Upper lobe of right lung (tissue), 1 donor: ENCODE measurements at places on chromosomes 13 and 19. TPM values are rescaled to one million over a fixed set of nuclear protein-coding genes. Genes with fewer than 3 reads are reported as not detected.

The MAST1 gene
- total RNA-seq = not detected

The ZNF888 gene
- 9.1 TPM for total RNA-seq

DNA sequence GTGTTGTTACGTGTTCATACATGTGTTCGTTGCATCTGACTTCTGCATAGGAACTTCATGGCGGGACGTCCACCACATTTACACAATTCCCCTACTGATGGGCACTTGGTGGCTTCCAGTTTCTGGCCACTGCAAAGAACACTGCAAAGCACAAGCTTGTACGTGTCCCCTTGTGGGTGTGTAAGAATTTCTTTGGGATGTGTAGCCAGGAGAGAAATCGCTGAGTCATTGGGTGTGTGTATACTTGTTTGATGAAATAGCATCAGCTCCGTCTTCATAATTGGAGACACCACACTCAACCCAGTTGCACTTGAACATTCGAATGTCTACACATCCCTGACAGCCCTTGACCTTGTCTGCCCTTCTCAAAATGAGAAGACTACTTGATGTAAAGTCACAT, 19.2 kb downstream of the KLK5 start:
- no peak overlapping the region for H3K27ac ChIP-seq

GRCh38 chr19:55353803-55354697, 469 bp downstream of the COX6B2 start:
- peaks cover 14% of the 10 kb centered on the region for H3K4me1 ChIP-seq
- peaks cover 40% of the 10 kb centered on the region for H3K27me3 ChIP-seq
- peak; percentile 86 for DNase-seq
- H3K27ac ChIP-seq = no peak overlapping the region

DNA sequence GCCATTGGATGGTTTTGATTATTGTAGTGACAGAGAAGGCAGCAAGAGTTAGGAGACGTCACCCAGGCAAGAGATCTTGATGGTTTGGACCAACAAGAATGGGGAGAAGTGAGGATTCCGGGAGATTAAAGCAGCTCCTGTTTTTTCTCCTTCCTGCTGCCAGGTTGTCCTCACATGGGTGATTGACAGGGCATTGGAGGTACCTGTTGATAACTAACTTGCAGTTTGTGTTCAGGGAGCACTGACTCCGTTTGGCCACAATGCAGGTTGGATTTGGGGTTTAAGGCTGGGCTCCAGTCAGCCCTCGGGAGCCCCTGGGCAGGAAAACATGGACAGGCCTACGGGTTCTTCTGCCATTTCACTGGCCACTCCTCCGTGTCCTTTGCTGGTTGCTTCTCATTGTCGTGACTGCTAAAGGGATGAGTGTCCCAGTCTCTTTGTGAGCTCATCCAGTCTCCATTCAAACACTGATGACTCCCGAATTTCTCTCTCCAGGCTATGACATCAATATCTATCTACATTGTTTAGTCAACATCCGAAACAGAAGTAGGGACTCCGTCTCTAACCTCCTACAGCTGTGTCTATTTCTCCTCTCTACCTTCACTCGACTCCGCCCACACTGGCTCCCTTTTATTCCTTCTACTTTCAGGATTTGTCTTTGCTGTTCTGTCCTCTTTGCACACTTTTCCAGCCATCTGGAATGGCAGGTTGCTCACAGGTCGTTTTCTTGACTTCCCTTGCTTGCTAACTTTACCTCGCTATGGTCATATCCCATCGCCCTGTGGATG, 1.3 kb upstream of the PTOV1 start:
- H3K27me3 ChIP-seq = no peaks in the 10 kb centered on the region
- H3K36me3 ChIP-seq = peaks cover 3% of the 10 kb centered on the region
- H3K4me3 ChIP-seq = peak overlapping the region; percentile 96

- H3K4me1 ChIP-seq = peaks cover 4% of the 10 kb centered on the region
- DNase-seq = no peak
- peak overlapping the region; percentile 42 for H3K27ac ChIP-seq
- no peaks in the 10 kb centered on the region for H3K27me3 ChIP-seq
- H3K36me3 ChIP-seq = no peaks in the 10 kb centered on the region
- no peak overlapping the region for H3K4me3 ChIP-seq
Observed at GRCh38 chr19:53621885-53622740, 9.7 kb upstream of the DPRX start.
